ENCODE measurements at places on chromosomes 7 and 10.

- DNase-seq = no peak
Measured at GRCh38 chr10:391847-392704, 256.8 kb downstream of the ZMYND11 start.

- DNase-seq = peak; percentile 22
Measured at GRCh38 chr10:28331066-28331465, 28.2 kb upstream of the MPP7 start.

DNA sequence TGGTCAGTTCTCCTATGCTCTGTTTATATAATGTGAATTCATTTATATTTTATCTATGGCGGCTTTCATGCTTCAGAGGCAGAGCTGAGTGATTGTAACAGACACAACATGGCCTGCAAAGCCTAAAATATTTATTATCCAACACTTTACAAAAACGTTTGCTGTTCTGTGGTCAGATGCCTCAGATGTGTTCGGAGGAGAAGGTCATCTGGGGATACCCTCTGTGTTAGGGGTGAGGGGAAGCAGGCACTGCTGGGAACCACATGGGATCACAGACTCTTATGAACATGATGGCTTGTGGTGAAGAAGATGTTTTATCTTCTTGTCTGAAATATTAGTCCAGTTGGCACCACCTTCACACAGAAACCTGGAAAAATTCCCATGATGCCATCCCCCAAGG is 203.4 kb downstream of the PHTF2 start:
- no peak for DNase-seq

DNA sequence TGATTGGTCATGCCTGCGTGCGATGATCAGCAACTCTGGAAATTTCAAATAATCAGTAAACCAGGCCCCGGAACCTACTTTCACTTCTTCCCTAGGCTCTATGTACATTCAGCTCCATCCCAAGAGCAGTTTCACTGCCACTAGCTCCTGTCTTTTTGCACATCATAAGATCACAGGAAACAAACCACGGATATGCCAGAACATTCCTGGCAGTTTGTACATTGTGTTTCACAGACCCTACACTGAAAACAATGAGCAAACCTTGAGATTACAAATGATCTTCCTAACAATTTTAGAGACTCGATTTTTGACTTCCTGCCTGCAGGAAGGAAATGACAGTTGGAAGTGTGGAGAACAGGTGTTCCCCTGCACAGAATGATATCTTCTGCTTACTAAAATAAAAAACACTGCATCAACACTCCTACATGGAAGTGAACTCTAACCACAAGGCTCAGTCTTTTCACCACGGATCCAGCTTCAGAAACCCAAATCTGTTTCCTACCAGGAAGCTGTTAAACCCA is 7.6 kb upstream of the TMEM236 start:
- DNase-seq = no peak
